ENCODE measurements at places on chromosomes 6 and 20. TPM values are rescaled to one million over a fixed set of nuclear protein-coding genes. Genes with fewer than 3 reads are reported as not detected.

The KCNK16 gene
- total RNA-seq, result not detected

The CAGE1 gene
- 0.06 TPM for total RNA-seq

The PSORS1C2 gene
- not detected for total RNA-seq

The CD83 gene
- 0.40 TPM for total RNA-seq

The GPX6 gene
- total RNA-seq, result not detected

The RIPPLY2 gene
- not detected for total RNA-seq

The PAQR8 gene
- total RNA-seq, result 4.5 TPM

The CRIP3 gene
- 0.19 TPM for total RNA-seq

The SDCBP2 gene
- 2.1 TPM for total RNA-seq

The HSPA1L gene
- total RNA-seq, result 1.5 TPM

The DOK5 gene
- 99.6 TPM for total RNA-seq

The SRC gene
- 17.2 TPM for total RNA-seq

The FRMD1 gene
- not detected for total RNA-seq

The NR2E1 gene
- total RNA-seq, result not detected

All from aortic smooth muscle cell (primary cell).